Activated T-cell treated with anti-CD3 and anti-CD28 coated beads for 1 hour (primary cell): ENCODE measurements at places on chromosomes 2 and 18.

GRCh38 chr18:72687736-72688135 is 143.6 kb upstream of the CBLN2 start:
- DNase-seq = no peak

DNA sequence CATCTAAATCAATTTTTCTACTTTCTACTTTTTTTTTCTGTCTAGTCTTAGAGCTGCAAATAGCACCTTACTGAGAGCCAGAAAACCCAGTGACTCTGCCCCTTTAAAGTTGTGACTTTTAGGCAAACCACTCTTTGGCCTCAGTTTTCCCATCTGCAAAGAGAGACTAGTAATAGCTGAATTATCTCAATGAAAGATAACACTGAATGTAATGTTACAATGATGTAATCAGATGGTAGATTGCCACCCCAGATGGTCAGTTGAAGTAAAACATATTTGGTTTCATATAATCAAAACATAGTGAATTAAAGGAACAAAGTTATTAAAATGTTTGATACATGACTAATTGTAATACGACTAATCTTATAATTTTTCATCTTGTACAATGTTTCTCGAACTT is 5.0 kb upstream of the APCDD1 start:
- no peak for DNase-seq

DNA sequence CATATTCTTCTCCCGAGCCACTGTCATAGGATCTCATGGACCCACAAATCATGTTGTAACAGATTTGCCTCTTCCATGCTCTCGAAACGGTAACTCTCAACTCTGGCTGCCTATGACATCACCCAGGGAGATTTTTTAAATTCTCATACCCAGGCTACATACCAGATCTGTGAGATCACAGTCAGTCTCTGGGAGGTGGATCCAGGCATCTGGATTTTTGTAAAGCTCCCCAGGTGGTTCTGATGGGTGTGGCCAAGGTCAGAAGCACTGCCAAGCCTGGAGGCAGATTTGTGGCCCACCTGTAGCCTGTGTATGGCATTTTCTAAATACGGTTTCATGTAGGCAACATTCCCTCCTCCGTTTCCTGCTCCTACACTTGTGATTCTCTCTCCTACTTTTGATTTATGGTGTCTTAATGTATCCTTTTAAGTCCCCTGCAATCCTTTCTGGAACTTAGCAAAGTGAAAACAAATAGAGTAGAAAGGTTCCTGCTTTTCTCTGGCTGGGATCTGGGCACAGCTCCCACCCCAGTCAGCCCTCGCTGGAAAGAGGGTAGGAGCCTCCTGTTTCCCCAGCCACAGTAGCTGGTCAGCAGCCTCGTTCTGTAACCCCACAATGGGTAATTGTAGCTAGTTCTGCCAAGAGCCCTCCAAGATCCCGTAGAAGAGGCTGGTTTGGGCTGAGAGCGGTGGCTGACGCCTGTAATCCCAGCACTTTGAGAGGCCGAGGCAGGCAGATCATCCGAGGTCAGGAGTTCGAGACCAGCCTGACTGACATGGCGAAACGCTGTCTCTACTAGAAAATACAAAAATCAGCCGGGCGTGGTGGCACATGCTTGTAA is 96.2 kb downstream of the KLHL29 start:
- no peak for DNase-seq

DNA sequence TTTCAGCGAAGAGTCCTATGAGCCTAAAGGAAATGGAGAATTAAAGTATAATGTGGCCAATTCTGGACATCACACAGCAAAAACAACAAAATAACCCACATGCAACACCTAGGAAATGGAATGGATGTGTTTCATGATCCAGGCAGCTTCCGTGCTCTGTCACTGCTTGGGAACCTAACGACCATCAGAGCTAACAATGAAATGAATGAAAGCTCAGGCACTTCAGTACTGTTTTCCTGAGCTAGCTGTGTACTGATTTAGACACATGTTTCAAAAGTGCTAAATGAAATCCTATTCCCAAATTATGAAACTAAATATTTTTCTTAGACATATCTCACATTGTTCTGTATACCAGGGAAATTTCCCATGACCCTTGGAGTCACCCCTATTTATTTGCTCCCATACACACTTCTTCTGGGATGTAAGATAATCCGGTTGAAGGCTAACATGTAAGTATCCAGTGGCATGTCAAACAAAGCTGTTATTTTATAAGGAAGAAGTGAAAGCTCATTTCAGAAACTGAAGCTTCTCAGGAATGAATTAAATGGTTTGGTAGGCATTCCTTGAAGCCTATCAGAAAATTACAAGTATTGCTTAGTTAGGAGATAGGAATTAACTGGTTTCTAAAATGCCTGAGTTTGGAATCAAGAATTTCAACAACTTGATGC is 108.5 kb upstream of the RND3 start:
- DNase-seq = no peak

DNA sequence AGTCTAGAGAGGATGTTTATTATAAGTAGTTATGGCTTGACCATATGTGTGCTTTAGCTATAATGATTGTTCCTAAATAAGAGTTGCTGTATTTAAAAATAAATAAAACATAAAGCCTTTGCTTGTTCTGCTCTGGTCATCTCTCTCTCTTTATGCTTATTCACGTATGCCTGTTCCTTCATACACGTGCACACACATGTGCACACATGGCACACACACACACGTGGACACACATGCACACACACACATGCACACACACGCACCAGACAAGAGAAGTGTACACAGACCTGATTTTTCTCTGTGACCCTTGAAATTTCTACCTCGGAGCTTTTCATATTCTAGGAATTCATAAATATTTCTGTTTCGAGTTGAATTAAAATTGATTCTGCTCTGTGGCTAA is 658.2 kb upstream of the SALL3 start:
- DNase-seq = no peak

DNA sequence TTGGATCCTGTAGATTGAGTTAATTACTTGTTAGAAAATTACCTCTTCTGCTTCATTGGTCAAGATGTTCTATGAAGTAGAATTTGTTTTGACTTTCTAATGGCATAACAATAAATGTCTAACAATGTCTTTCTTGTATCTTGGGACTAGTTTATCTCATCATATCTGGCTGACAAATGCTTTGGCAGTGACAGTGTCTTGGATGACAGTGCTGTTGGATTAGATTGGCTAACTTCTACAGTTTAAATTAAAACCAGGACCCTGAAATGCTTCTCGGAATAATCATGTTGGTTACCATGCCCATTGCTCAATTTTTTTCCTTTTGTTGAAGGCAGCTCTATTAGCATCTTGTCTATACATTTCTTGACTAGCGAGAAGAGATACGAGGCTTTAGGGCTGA is 176.9 kb downstream of the PARD3B start:
- DNase-seq = no peak

DNA sequence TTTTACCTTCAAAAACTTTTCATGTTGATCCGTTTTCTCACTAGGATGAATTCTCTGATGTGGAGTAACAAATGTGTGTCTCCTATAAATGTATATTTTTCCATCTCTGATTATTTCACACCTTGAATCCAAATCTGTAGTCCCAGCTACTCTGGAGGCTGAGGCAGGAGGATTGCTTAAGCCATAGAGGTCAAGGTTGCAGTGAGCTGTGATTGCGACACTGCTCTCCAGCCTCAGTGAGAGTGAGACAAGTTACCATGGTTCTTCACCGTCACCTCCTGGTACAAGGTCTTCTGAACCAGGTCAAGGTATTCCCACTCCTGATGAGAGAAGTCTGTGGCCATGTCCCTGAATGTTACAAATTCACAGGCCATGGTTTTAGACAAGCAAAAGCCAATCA is 15.1 kb downstream of the GMCL1 start:
- DNase-seq = no peak

GRCh38 chr2:57107353-57107752 is 923.6 kb downstream of the CCDC85A start:
- no peak for DNase-seq

GRCh38 chr2:165348441-165348840 is 109.2 kb downstream of the SCN2A start:
- DNase-seq = no peak

- no peak for DNase-seq
Measured at GRCh38 chr2:29054430-29054829, 19.9 kb downstream of the PCARE start.

DNA sequence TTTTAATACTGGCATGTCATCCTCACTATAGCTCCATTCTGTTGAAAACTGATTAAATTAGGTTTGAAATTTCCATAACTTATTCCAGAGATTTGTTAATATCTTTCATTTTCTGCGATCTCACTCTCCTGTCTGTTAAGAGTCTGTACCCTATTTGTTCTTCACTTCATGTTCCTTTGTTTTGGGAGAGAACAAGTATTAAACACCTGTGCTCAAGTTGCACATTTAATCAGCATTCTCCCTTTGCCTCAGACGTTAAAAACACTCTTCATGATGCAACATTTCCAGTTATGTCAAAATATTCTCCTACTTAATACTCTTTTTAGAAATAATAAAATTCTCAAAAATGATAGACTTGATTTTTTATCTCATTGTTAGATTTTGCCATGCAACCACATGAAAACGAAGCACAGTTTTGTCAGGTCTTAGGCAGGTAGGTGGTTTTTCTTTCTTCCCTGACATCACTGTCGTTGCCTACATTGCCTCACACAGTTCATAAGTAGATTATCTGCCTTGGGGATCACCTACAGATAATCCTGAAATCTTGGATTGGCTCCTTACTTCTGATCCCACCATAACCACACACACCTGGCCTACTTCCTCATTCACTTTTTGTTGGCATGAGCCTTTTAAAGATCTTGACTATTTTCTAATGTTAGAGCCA is 109.9 kb downstream of the GAREM1 start:
- DNase-seq = no peak

DNA sequence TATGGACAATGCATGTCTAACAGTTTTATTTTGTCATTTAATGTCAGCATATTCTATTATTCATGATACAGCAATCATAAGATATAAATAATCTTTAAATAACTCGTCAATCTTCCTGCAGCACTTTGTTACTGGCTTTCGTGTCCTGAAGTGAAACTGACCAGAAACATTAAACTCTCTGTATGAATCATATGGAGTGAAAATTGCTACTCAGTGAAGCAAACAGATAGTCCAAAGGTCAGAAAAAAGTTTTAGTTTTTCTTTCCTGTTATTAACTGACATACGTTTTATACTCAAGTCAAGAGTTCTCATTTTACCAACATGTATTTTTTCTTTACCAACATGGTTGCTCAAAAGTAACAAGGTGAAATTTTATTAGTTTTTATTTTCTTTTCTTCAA is 106.8 kb upstream of the GALNT5 start:
- no peak for DNase-seq

DNA sequence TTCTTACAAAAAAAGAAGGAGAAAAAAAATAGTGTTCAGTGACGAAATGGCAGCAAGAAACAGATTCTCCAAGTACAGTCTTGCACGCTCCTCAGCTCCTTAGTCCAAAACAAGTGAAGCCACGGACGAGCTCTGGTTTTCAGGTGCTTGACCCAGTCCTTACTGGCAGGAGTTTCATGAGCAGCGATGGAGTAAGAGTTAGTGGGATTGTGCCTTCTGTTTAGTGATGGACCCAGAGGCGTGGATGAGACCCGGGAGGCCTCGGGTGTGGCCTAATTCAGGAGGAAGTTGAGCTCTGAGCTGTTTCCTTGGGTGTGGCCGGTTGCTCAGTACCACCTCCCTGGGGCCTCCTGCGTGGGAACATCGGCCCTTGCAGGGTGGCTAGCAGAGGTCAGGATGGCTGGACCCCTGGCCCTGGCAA is 52.0 kb downstream of the KIF5C start:
- DNase-seq = peak; percentile 2

GRCh38 chr18:2736823-2737222 is 81.3 kb downstream of the SMCHD1 start:
- DNase-seq = no peak

GRCh38 chr18:22731398-22731797 is 201.7 kb upstream of the RBBP8 start:
- DNase-seq = no peak

GRCh38 chr2:7725850-7726242 is 808.6 kb downstream of the RNF144A start:
- DNase-seq = no peak

- no peak for DNase-seq
Measured at GRCh38 chr2:55947752-55948151, 24.2 kb upstream of the EFEMP1 start.

- DNase-seq = no peak
Measured at GRCh38 chr18:35661483-35662146, 80.1 kb downstream of the GALNT1 start.

DNA sequence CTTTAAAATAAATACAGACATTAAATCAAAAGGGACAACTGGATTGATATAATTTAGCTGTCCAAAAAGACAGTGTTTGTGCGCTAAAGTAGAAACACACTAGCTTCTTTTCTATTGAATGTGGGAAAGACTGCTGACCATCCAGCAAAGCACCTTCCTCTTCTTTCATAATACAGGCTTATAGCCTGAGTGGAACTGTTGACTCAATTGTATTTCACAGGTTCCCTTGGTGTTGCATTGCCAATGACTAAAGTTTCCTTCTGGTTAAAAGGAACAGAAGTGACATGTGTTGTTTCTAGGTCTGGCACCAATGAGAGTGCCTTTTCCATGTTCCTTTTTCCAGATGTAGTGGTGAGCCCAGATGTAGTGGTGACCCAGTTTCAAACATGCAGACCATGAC is 412.3 kb downstream of the RNF144A start:
- DNase-seq = no peak

DNA sequence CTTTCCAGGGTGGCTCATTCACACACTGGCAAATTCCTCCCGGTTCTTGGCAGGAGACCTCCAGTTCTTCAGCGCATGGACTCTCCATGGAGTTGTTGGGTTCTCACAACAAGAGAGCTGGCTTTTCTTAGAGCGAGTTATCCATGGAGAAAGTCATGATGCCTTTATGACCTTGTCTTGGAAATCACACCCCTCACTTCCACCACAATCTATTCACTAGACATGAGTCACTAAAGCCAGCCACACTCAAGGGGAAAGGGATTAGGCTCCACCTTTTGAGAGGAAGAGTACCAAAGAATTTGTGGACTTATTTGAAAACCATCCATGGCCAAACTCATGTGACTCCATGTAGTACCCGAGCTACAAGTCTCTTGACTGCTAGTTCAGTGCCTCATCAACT is 160.5 kb downstream of the SETBP1 start:
- DNase-seq = no peak

- DNase-seq = no peak
Measured at GRCh38 chr2:54724560-54725342, 1.3 kb downstream of the EML6 start.

DNA sequence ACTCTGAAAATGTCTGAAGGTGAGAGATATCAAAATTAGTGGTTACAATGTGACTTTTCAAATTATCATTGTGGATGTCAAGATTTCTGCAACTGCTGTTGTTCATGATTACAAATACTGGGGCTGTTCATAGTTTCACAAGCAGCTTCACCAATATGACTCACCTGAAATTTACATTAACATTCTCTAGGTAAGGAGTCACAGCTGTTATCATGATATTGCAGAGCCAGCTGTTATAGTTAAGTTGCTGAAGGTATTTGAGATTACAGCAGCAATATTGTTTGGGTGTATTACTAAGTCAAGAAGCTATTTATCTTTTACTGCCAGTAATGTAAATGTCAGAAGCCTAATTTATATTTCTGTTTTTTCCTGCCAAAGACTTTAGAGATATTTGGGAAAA is 140.0 kb downstream of the MC4R start:
- DNase-seq = no peak

- no peak for DNase-seq
Measured at GRCh38 chr2:46334389-46335271, 37.4 kb downstream of the EPAS1 start.
